ENCODE measurements at places on chromosomes 13 and 19.

DNA sequence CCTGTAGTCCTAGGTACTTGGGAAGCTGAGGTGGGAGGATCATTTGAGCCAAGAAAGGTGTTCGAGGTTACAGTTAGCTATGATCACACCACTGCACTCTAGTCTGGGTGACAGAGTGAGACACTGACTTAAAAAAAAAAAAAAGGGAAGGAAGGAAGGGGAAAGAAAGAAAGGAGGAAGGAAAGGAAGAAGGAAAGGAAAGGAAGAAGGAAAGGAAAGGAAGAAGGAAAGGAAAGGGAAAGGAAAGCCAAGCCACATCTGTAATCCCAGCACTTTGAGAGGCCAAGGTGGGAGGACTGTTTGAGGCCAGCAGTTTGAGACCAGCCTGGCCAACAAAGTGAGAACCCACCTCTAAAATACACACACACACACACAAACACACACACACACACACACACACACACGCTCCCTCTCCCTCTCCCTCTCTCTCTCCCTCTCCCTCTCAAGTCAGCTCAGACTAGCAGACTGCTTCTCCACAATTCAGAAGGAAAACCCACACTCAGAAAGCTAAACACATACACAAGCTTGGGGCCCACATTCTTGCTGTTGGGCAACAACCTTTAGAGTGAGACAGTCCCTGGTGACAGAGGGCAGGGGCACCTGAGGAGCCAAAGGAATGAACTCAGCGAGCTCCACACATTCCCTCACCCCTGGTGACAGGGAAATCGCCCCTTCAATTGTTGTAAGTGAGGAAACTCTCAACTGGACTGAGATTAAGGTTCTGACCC, 2.7 kb downstream of the ZNF709 start:
- DNase-seq = no peak

- DNase-seq = no peak
These were observed 40.1 kb downstream of the SLC7A9 start for GRCh38 chr19:32829345-32829896.

DNA sequence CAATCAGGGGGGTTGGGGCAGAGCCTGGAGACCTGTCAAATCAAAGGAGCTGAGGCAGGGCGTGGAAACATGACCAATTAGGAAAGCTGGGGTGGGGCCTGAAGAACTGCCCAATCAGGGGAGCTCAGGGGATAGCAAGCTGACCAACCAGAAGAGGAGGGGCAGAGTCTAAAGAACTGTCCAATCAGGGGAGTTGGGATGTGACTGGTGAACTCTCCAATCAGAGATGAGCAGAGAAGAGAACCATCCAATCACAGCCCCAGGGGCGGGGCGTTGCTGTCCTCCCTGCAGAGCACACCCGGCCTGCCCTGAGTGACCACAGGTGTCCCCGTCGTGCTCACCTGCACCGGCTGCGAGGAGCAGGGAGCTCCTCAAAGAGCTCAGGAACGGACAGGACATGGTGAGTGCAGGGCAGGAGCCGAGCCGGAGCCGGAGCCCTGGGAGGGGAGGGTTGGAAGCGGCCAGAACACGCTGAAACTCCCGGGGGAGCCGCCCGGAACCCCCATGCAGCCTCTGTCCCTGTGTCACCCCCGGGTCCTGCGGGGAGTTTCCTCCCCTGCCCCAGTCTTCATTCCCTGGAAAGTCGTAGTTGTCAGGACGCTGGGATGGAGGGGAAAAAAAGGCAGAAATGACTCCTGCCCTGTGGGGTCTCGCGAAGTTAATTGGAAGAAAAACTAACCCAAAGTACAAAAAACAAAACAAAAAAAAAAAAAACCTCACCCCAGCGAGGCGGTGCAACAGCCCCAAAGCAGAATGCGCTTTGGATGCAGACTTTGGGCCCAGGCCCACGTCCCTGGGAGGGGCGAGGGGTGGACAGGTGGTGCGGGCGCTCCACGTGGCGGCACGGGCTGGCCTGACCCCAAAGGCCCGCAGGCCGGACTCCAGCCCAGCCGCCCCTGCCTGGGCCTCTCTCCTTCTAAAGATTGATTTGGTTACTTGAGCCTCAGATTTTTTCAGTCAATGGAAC, at the start of gene ZNF556:
TSS of gene ZNF556 (plus strand) at position 311 of the 967 bp plus-strand sequence. CDS start at position 398, 87 bp downstream.
- peak; percentile 93 for DNase-seq

DNA sequence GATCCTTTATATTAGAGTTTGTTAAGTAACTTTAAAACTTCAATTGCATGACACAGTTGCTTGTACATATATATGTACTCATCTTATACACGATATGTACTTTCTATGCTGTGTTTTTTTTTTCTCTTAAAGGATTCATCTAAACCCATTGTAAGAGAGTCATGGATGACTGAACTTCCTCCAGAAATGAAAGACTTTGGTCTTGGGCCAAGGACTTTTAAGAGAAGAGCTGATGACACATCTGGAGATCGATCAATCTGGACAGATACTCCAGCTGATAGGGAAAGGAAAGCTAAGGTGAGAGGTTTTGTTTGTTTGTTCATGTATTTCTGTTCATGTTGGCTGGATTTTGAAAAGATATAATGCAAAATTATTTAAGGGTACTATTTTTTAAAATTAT, 26.0 kb downstream of the GPALPP1 start:
- no peak for DNase-seq

GRCh38 chr13:27425918-27426630, 1.7 kb downstream of the GTF3A start:
- DNase-seq = peak; percentile 74

DNA sequence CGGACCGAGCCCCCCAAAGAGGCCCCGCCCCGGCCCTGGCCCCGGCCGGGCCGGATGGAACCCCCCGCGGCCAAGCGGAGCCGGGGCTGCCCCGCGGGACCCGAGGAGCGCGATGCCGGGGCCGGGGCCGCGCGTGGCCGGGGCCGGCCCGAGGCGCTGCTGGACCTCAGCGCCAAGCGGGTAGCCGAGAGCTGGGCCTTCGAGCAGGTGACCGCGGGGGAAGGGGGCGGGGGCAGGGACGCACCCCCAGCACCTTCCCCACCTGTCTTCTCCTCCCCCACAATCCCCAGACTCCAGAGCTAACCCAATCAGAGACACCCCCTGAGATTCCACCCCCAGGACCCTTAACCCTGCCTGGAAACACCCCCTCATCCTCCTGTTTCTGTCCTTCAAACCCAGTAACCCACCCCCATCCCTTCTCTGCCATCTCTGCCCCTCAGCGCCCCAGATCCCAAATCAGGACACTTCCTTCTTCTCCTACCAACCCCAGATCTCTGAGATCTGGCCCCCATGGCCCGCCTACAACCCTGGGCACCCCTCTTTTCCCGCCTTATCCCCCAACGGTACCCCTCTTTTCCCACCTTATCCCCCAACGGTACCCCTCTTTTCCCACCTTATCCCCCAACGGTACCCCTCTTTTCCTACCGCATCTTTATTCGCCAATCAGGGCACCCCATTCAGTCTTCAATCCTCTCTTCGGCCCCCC, 505 bp downstream of the ZSWIM4 start:
- no peak for DNase-seq

GRCh38 chr13:96772426-96772825, 221.8 kb downstream of the OXGR1 start:
- no peak for DNase-seq

DNA sequence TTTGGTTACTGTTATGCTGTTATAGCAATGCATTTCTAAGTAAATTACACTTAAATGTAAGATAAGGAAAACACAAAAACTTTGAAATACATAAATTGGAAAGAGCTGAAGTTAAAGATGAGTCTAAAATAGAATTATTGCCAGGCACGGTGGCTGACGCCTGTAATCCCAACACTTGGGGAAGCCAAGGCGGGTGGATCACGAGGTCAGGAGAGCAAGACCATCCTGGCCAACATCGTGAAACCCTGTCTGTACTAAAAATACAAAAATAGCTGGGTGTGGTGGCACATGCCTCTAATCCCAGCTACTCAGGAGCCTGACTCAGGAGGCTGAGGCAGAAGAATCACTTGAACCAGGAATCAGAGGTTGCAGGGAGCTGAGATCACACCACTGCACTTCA, 905.4 kb upstream of the GPC6 start:
- DNase-seq = no peak

GRCh38 chr13:99433543-99434075, 67.7 kb upstream of the TM9SF2 start:
- DNase-seq = no peak

- DNase-seq = no peak
These were observed 2.9 kb downstream of the CD70 start for GRCh38 chr19:6587998-6588507.

- no peak for DNase-seq
These were observed 4.2 kb downstream of the C5AR1 start for GRCh38 chr19:47313754-47314295.

GRCh38 chr13:98466634-98467236, 110.2 kb downstream of the STK24 start:
- peak; percentile 47 for DNase-seq

- no peak for DNase-seq
These were observed 426.2 kb downstream of the PCDH9 start for GRCh38 chr13:66803808-66804456.

- DNase-seq = peak; percentile 38
These were observed 312.5 kb downstream of the DCLK1 start for GRCh38 chr13:35818633-35819067.

DNA sequence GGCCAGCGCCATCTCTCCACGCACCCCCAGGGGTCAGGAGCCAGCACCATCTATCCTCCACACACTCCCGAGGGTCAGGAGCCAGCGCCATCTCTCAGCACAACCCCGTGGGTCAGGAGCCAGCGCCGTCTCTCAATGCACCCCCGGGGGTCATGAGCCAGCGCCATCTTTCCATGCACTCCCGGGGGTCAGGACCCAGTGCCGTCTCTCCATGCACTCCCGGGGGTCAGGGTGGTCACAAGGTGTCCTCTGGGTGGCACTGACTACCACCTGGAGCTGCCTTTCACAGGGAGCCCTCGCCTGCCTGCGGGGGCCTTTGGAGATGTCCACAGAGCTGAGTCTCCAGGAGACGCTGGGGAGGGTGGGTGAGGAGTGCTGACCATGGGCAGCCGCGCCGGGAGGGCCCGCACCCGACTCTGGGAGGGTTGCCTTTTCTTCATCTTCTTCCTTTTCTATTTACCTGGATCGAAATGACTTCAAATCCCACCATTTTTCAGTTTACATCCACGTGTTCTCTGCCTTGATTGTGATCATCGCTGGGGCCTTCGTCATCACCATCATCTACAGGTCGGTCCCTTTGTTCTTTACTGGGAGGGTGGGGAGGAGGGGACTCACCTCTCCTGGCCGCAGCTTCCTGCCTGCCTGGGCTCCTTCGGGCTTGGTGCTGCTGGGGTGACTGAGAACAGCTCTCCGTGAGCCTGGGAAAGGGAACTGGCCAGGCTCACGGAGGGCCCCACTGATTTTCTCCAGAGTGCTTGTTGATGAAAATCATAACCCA, 19.1 kb downstream of the TEX29 start:
- no peak for DNase-seq

GRCh38 chr19:37505958-37506386, 767 bp upstream of the ZNF793 start:
- DNase-seq = no peak

DNA sequence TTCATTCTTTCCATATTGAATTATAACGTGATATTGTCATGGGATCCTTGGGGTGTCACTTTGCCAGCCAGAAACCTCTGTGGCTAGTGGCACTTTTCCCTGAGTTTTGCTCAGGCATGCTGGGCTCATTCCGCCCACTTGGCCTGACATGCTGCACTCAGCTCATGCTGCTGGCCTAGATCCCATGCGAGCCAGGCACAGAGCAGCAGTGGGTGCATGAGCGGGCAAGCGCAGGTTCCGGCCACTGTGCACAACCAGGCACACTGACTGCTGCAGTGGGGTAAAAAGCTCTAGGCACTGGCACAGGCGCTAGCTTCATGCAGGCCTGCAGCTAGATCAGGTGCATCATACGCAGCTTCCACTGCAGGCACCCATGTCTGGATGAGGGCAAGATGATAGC, 221.2 kb downstream of the MAB21L1 start:
- DNase-seq = no peak

DNA sequence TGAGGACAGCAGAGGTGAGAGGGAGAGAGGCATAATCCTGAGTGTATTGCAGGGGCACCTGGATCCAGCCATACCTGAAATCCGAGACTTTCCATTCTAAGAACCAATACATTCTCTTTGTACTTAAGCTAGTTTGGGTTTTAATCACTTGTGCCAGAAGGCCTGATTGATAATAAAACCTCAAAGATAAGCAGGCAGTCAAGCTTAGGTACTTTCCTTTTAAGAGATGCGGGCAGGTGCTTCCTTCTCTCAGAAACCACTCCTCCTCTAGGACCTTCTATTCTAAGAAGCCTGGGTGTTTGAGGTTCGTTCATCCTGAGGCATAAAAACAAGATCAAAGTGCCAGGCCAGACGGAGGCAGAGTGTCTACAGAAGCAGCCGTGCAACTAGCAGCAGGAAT, 22.2 kb downstream of the FAM187B start:
- DNase-seq = no peak

GRCh38 chr19:12689581-12690216, 1.9 kb downstream of the GNG14 start:
- no peak for DNase-seq

DNA sequence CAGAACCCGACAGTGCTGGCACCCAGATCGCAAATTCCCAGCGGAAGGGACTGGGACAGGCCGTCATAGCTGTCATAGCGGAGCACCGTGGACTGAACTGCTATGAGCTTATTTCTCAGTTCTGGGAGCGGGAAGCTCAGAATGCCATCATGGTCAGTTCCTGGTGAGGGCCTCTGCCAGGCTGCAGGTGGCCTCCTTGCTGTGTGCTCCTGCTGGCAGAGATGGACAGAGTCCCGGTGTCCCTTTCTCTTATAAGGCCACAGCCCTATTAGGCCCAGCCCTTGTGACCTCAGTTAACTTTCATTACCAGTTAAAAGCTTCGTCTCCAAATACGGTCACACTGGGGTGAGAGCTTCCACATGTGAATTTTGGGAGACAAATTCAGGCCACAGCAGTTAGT, 4.6 kb downstream of the ZNF444 start:
- no peak for DNase-seq

DNA sequence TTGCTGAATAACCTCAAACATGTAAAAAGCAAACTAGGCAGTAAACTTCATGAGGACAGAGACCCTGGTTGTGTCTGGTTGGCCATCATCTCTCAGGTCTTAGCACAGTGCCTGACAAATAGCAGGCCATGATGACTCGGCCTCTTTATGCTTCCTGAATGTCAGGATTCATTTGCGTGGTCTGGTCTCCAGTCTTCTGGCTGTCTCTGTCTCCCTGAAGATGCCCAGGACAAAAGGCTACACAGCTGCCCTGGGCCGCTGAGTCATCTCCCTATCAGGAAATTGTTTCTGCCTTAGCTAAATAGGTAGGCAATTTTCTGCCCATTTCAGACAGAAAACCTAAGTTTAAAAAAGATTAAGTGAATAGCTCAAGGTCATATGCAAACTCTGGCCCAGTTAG, 84.1 kb upstream of the FNDC3A start:
- DNase-seq = peak; percentile 85

DNA sequence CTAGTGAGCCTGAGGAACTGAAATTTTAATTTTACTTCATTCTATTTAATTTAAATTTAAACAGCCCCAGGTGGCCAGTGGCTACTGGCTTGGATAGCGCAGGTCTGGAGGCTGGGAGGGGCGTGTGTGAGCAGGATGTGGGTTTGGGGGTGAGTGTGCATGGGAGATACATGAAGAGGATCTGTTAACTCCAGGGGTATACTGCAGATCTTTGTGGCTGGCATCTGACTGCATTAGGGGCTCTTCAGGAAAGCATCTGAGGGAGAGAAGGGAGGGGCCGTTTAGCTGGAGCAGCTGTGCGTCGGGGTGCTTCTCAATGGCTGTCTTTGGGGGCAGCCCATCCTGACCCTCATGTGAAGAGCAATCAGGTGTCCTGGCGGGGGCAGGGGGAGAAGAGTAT, 6.8 kb downstream of the SHANK1 start:
- DNase-seq = no peak

GRCh38 chr13:37906880-37907279, 37.3 kb upstream of the TRPC4 start:
- no peak for DNase-seq
